ENCODE measurements at places on chromosomes 6 and 20.

DNA sequence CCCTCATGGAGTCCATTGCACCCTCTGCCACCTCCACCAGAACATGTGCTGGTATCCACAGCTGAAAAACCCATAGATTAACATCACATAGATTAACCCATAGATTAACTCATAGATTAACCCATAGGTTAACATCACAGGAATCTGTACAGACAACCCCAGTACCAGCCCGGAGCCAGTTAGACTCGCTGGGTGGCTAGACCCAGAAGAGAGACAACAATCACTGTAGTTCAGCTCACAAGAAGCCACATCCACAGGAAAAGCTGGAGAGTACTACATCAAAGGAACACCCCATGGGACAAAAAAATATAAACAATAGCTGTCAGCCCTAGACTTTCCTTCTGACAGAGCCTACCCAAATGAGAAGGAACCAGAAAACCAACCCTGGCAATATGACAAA, 25.1 kb downstream of the SERPINB9 start:
- DNase-seq = peak; percentile 51

- DNase-seq = peak; percentile 14
These were observed 181.6 kb upstream of the RNF217 start for GRCh38 chr6:124780623-124781022.

DNA sequence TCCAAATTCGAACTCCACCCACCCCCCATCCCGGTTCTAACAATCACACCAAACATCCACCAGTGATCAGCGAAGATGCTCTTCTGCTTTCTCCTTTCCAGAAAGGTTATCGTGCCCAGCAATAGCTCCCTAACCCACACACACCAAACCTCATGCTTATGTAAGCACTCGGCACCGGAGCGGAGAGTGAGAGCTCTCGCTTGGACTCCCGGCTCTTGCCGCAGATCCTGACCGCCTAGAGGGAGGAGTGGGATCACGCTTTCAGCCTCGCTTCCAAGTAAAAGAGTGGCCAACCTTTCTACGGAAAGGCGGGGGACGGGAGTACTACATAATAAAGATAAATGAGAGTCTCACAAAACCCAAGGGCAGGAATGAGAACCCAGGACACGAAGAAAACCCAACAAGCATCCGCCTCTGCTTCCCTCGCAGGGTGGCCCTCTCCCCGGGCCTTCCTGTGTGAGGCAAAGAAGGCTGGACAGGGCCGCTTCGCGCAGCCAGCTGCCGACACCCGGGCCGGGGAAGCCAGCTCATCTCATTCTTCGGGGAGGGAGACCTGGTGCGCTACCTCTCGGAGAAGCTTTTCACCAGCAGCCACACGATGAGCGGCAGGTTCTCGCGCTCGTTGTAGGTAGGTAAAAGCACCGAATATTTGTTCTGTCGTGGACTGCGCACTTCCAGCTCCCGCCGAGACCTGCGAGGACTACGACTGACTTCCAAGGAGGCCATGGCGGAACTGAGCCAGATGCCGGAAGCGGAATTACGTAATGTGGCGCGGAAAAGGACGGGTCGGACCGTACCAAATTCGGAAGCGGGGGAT, at the start of gene DPM1:
DPM1 (minus strand) TSS at position 735 of the 817 bp plus-strand sequence; CDS start at position 726, 9 bp downstream.
- peak; percentile 91 for DNase-seq

GRCh38 chr6:134249759-134250602, 67.9 kb downstream of the SGK1 start:
- DNase-seq = peak; percentile 5

- no peak for DNase-seq
These were observed 156.7 kb upstream of the LRFN2 start for GRCh38 chr6:40743690-40744446.

- no peak for DNase-seq
These were observed 3.0 kb upstream of the TMEM170B start for GRCh38 chr6:11534561-11534960.

DNA sequence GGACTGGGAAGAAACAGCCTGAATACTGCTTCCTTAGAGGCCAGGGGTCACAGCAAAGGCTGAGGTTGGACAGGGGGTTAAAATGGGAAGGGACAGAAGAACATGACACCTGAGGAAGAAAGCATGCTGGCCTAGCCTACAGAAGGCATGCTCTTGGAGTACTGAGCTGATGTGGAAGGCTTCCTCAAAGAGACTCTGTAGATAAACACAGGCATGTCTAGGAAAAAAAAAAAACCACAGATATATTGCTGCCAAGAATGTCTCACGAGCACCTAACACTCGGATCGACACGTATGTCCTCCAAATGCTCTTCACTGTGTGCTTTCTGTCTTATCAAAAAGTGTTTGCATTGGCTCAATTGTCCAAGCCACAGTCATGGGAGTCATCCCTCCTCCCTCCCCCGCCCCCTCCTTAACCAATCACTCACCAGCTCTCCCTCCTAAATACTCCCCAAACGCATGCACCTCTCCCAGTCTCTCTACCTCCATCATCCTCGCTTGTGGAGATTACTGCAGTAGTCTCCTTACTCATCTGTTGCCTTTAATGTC, 101.1 kb upstream of the LRFN2 start:
- no peak for DNase-seq

DNA sequence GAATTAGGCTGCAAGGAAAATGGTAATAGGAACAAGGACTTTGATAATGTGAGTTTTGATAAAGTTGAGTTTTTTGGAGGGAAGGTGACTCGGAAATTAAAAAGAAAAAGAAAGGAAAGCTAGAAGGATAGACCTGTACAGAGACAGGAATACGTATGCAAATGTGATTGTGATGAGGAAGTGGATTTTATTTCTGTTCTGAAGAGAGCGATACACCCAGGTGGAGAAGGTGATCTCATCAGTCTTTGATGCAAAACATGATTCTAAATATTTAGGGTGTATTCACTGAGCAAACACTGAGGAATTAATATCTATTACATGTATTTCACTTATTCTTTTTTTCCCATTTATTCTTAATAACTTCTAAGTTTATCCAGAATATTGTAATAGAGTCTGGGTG, 9.2 kb upstream of the PLEKHG1 start:
- peak; percentile 51 for DNase-seq

GRCh38 chr6:5729080-5729434, 277.7 kb downstream of the NRN1 start:
- peak; percentile 90 for DNase-seq

- DNase-seq = no peak
These were observed 428.6 kb upstream of the GJE1 start for GRCh38 chr6:141704151-141704550.

DNA sequence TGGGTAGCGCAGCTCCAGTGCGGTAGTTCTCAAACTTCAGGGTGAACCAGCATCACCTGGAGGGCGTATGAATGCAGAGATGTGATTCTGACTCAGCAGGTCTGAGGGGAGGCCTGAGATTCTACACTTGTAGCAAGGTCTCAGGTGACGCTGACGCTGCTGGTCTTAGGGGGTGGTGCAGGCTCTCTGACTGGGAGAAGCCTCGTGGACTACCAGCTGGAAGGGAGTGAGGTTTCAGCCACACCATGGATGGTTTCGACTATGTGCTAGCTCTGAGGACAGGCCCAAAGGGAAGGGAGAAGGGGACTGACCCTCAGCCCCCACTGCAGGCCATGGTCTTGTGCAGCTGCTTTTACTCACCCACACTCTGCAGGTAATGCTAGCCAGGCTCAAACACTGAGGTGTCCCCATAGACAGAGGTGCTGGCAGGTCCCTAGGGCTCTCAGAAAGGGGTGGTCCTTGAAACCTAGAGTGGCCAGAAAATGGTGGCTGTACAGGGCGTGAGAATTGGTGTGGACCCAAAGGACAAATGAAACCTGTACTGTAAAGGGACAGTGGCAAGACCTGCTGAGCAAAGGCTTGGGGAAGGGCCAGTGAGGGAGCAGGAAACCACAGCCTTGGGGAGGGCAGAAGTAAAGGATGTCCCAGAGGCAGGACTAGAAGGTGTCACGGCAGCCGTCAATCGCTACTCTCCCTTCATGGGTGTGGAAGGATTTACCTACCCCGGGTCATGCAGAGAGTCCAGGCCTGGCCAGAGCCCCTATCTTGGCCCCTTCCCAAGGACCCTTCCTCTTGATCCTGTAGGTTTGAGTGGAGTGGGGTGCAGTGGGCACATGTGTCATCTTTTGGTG, 52.7 kb downstream of the EBF4 start:
- DNase-seq = no peak

DNA sequence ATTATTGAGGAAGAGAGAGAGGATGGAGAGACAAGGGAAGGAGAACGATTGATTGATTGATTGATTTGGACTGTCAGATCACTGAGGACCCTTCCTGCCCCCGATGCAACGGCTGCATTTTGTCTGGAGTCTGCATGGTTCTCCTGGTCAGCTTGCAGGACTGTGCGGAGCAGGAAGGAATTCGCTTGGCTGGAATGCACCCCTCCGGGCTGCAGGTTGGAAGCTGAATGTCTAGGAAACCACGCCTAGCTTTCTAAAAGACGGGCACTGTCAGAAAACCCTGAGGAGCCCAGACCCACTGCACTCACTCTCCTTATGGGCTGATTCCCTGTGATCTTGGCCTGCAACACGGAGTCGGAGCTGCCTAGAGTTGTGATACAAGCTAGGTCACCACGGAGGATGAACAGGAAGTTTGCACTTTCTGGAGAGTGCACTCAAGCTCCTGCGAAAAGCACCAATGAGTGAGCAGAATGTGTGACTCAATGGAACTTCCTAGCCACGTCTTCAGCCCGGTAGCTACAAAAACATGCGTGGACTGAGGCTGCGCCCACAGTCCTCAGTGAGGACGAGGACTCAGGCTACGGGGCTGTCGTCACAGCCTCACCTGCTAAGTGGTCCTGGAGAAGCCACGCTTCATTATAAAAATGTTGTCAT, 14.4 kb downstream of the DACT2 start:
- DNase-seq = no peak

- DNase-seq = peak; percentile 38
These were observed 1.2 kb downstream of the REV3L start for GRCh38 chr6:111481836-111482187.

GRCh38 chr20:54474866-54475265, 527 bp upstream of the DOK5 start:
- no peak for DNase-seq

DNA sequence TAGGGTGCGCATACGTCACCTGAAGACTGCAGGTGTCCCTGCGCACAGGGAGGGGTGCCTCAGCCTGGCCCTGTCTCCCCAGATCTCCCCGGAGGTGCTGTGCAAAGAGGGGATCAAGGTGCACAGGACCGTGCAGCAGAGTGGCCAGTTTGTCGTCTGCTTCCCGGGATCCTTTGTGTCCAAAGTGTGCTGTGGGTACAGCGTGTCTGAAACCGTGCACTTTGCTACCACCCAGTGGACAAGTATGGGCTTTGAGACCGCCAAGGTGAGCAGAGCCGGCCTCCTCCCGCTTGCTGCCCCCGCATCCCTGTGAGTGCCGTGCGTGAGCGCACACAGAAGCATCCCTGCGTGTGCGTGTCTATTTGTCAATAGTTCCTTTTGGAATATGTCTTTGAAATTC, 150.7 kb downstream of the DTNBP1 start:
- no peak for DNase-seq

DNA sequence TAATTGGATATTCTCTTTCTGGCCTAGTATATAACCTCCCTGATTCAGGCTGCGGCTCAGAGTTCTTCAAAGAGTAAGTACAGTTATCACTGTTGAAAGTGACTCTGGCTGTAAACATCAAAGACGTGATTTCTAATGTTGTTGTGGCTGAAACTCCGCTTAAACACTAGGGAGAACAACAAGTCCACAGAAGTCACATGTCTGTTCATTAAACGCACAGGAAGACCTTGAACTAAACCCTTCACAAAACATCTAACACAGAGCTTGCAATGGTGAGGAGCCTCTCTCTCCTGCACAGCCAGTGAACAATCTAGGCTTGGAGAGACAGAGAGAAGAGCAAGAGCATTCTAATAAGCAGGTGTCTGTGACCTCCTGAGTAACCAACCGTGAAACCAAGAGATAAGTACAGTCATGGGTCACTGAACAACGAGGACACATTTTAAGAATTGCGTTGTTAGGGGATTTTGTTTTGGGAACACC, 249.3 kb downstream of the PRKN start:
- DNase-seq = no peak

- DNase-seq = no peak
These were observed 134.7 kb upstream of the RSPO3 start for GRCh38 chr6:126983779-126984178.

DNA sequence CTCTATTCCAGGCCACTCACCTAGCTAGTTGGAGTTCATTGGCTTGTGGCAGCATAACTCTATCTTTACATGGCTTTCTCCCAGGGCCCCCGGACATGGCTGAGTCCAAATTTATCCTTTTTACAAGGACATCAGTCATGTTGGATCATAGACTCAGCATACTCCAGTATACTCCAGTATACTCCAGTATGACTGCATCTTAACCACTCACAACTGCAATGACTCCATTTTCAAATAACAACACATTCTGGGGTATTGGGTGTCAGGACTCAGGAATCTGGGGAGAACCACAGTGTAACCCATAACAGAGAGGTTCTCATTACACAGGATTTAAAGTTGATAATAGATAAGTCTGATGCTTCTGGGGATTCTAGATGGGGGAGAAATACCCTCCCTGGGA, 53.8 kb upstream of the TSHZ2 start:
- no peak for DNase-seq

- DNase-seq = peak; percentile 85
These were observed 312.9 kb downstream of the GJA1 start for GRCh38 chr6:121748376-121748775.

DNA sequence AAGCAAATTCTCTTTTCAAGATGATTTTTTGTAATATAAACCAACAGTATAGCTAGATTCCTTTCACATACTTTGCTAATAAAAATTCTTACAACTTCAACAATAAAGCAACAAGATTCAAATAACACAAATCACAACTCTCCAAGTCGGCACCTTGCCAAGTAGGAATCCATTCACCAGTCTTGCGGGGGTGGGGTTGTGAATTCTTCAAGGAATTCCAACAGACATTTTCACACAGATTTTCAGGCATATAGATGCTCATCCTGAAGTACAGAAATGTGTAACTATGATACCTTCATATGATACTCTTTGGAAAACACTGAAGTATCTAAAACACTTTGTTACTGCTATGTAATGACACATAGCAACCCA, 36.5 kb downstream of the SCML4 start:
- DNase-seq = no peak

- no peak for DNase-seq
These were observed 20.2 kb downstream of the SENP6 start for GRCh38 chr6:75621846-75622245.

DNA sequence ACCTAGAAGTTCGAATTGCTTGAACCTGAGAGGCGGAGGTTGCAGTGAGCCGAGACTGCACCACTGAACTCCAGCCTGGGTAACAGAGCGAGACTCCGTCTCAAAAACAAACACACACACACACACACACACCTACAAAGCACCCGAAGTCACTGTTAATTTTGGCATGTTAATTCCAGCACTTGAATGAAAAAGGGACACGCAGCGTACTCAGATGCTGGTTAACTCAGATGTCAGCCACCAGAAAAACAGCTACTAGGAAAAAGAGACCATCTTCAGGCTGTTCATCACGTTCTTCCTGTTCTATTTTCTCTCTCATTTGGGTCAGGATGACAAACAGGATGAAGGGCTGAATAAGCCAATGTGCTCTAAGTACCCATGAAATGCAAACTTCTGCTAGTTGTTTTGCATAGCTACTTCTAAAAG, 46.9 kb downstream of the BLOC1S5 start:
- DNase-seq = no peak
